HL-60 (cell line): ENCODE measurements at places on chromosomes 16 and 17.

GRCh38 chr17:31425282-31426040 is 34.0 kb downstream of the RAB11FIP4 start:
- DNase-seq = no peak

DNA sequence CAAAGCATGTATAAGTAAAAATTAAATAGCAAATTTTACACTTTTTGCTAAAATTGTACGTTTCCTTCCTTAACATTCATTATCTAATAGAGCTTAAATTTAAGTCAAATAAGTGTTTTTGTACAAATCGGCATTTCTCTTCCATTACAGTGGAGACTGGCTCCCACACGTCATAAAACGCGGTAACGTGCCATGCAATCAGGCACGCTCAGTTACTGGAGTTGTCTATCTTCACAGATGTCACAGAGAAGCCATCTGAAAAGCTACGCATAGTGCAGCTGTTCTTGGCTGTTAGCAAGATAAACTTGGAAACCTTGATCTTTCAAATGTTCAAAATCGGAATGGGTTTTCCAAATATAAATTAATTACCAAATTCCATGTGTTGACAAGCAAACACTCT is 165.3 kb downstream of the STX8 start:
- no peak for DNase-seq

- DNase-seq = no peak
These were observed 45.5 kb upstream of the STH start for GRCh38 chr17:45953561-45953960.

- no peak for DNase-seq
These were observed 2.2 kb upstream of the TMC5 start for GRCh38 chr16:19415461-19415860.

DNA sequence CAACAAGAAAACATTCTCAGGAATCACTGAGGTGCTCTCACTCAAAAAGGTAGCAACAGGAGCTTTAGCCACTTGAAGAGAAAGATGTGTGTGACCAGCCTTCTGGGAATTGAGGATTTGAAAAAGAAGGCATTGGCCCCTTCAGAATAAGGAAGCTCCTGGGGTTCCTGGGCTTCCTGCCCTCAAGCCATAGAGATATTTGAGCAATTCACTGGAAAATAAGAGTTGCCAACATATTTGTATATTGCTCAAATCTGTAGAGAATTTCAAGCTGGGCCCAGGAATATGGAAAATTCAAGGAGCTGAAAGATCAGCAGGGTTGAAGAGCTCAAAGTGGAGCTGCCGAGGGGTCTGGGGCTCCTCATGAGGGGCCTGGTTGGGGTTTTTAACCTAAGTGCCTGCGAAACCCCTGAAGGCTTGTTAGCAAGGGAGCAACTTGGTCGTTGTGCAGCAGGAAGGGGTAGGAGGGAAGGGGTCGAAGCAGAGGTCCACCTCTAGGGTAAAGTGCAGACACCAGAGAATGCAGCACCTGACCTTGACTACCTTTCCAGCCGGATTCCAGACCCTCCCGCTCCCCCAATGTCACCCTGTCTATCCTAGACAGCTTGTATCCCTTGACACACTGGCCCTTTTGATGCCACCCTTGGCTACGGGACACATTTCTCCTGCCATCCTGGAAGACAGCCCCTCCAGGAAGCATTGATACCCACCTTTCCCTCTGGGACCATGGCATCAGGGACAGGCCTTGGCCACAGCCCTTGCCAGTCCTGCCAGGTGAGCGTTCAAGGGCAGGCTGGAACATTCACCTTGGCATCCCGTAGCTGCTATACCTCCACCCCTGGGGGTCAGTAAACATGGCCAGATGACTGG is 67.6 kb upstream of the SREBF1 start:
- DNase-seq = no peak

- no peak for DNase-seq
These were observed 17.0 kb downstream of the LSM12 start for GRCh38 chr17:44049294-44050060.

DNA sequence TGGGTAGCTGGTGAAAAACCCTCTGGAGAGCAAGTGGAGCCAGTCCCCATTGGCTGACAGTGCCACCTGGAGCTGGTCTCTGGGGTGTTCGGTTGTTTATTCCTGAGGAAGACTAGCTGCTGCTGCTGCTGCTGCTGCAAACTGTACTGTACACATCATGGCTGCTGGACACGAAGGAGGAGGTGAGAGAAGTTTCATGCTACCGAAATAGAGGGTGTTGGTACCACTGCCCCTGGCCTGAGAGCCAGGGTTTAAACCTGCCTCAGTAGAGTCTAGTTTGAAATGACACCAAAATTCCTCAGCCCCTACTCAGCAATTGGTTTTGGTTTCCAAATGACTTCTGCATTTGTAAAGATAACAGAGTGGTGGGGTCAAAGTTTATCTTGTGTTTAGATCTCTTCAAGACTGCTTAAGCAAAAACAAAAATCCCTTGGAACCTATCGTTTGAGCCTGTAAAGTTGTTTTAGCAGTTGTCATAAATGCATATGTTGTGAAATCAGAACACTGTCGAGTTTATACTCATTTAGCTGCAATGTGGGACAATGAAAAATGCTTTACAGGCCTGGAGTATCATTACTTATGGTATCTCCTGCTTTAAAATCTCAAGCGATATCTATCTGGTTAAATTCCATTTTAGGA is 40.8 kb downstream of the CYB5B start:
- peak; percentile 21 for DNase-seq

GRCh38 chr17:67150826-67151225 is 94.2 kb downstream of the HELZ start:
- DNase-seq = no peak

GRCh38 chr17:48488548-48489106 is 42.2 kb downstream of the HOXB1 start:
- no peak for DNase-seq

DNA sequence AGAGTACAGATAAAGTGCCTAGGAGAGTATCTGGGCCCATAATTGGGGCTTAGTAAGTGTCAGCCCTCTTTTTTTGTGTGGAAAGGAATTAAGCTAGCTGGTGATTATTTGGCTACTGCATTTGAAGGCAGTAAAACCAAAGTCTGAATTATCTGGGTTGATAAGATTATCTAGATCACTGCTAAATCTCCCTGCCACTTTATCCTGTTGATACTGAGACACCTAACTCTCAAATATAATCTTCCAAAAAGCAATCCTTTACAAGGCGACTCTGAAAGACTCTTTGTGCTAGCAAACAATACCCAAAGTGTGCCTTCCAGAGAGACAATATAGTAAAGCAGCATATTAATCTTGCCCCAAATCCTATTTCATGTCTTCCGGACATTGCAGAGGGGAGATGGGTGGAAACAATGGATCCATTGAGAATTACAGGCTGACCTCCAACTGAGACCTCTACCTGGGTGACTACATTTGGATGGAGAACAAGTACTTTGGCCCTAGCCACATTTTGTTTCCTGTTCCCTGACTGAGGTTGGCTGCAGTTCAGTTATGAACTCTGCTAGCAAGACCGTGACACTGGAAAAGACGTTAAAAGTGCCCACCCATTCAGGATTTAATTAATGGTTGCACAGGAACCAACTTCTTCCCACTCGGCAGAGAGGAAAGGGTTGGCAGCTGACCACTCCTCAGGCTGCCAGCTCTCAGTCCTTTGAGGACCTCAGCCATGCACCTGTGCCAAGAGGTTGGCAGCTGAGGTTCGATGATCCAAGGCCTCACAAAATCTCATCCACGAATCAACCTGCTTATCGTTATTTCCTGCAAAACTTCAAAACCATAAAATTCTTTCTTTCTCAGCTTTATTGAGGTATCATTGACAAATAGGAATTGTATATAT is 72.6 kb downstream of the SYCE1L start:
- no peak for DNase-seq

DNA sequence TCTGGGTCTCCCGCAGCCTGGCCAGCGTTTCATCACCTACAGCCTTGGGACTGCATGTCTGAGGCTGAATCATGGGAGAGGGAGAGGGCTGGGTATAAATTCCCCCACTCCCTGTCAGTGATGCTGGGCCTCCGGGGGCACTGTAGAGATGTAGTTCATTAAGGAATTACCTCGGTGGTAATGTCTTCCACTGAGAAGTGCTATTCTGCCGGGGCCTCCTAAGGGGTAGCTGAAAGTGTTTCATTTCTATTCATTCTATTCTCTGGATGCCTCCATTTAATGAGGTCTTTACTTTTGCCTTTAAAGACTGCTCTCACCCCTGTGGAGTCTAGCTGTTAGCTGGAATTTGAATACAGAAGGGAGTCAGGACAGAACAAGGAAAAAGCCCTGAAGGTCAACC is 116.4 kb upstream of the HS3ST4 start:
- DNase-seq = no peak

GRCh38 chr16:22664561-22664997 is 149.4 kb upstream of the HS3ST2 start:
- no peak for DNase-seq

GRCh38 chr17:30519707-30520106 is 42.5 kb downstream of the GOSR1 start:
- no peak for DNase-seq

GRCh38 chr16:1494129-1494640 is 1.0 kb downstream of the TELO2 start:
- no peak for DNase-seq

- DNase-seq = no peak
These were observed 534.4 kb upstream of the CDH5 start for GRCh38 chr16:65831903-65832666.

- DNase-seq = no peak
These were observed 1.1 kb downstream of the CCL13 start for GRCh38 chr17:34357398-34357797.

DNA sequence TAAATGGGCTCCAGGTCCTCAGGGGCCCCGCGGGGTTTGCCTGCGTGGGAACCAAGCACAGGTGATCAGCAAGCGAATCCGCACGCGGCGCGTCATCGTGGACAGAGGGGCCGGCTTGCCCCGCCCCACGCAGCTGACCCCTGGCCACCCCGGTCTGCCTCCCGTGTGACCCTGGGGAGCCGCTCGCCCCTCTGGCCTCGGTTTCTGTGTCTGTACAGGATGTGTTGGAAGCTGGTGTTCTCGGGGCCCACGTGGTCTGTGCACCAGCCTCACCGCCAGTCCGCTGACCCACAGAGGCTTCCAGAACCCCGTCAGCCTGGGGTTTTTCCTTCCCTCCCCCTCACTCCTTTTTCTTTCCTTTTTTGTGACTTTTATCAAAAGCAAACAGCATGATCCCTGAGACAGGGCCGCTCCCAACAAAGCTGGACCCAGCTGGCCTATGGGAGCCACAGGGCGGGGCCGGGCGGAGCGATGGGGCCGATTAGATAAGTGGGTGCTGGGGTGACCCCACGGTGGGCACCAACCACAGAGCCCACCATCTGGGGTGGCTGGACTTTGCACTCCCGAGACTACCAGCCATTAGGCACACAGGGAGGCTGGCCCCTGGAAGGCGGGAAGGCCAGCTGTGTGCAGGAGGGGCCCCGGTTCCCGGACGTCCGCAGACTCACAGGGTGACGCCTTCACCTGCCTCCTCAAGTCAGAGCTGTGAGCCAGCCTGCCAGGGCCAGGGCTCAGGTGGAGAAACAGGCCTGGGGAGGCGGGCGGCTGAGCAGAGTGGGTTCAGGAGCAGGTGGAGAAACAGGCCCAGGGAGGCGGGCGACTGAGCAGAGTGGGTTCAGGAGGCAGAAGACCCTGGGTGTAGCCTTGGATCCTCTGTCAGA is 56.0 kb downstream of the ZFPM1 start:
- no peak for DNase-seq

DNA sequence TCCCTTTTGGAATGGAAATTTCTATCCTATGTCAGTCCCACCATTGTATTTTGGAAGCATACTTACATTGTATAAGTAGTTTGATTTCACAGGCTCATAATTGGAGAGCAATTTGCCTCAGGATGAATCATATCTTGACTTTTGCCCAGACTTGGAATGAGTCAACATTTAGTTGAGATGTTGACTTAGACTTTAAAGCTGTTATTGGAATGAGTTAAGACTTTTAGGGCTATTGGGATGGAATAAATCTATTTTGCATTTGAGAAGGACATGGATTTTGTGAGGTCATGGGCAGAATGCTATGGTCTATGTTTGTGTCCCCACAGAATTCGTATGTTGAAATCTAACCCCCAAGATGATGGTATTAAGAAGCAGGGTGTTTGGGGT is 12.2 kb upstream of the ZNF594 start:
- no peak for DNase-seq

DNA sequence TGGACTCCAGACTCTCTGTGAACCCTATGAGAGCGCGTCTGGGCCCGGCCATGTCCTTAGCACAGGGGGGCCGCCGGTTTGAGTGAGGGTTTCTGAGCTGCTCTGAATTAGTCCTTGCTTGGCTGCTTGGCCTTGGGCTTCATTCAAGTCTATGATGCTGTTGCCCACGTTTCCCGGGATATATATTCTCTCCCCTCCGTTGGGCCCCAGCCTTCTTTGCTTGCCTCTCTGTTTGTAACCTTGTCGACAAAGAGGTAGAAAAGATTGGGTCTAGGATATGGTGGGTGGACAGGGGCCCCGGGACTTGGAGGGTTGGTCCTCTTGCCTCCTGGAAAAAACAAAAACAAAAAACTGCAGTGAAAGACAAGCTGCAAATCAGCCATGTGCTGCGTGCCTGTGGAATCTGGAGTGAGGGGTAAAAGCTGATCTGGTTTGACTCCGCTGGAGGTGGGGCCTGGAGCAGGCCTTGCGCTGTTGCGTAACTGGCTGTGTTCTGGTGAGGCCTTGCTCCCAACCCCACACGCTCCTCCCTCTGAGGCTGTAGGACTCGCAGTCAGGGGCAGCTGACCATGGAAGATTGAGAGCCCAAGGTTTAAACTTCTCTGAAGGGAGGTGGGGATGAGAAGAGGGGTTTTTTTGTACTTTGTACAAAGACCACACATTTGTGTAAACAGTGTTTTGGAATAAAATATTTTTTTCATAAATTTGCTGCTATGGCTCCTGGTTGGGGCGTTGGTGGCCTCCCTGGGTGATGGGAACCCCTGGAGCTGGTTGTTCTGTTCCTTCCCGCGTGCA is 23.1 kb downstream of the STAT5A start:
- peak; percentile 71 for DNase-seq

GRCh38 chr17:67434061-67434525 is 57.0 kb downstream of the PITPNC1 start:
- DNase-seq = peak; percentile 93

GRCh38 chr17:33968350-33969044 is 286.6 kb upstream of the CCL2 start:
- DNase-seq = peak; percentile 34

GRCh38 chr16:67964477-67965131 is 3.8 kb downstream of the SLC12A4 start:
- DNase-seq = no peak

GRCh38 chr17:2013994-2014317 is 11.2 kb downstream of the RTN4RL1 start:
- no peak for DNase-seq

DNA sequence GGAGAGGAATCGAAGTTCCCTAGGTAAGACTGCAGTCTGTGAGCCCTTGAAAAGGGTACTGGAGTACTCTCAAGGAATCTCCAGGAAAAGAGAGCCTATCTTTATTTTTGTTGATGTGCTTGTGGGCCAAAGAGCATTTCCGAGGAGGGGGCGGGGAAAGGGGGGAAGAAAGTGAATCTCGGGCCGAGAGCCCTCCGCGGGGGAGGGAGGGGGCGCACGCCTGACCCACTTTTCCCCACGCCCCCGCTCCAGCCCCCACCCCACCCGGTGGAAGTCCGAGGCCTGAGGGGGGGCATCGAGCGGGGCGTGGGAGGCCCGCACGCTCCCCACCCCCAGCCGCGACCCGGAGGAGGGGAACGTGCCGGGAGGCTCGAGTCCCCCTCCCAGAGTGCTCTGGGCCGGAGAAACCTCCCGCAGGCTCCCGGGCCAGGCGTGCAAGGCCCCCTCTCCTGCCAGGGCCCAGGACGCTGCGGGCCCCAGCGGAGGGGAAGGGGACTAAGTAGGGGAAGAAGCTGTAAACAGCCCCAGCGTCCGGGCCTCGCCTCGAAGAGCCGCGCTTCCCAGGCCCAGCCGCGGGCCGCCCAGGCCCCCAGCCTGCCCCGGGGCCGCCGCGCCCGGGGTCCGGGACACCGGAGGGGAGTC is 444 bp downstream of the HELZ start:
- DNase-seq = no peak
